ENCODE measurements at places on chromosomes 6 and 20. TPM values are rescaled to one million over a fixed set of nuclear protein-coding genes. Genes with fewer than 3 reads are reported as not detected.
A peak's percentile ranks its signal among the peaks of the same experiment; 100 is the strongest.

DNA sequence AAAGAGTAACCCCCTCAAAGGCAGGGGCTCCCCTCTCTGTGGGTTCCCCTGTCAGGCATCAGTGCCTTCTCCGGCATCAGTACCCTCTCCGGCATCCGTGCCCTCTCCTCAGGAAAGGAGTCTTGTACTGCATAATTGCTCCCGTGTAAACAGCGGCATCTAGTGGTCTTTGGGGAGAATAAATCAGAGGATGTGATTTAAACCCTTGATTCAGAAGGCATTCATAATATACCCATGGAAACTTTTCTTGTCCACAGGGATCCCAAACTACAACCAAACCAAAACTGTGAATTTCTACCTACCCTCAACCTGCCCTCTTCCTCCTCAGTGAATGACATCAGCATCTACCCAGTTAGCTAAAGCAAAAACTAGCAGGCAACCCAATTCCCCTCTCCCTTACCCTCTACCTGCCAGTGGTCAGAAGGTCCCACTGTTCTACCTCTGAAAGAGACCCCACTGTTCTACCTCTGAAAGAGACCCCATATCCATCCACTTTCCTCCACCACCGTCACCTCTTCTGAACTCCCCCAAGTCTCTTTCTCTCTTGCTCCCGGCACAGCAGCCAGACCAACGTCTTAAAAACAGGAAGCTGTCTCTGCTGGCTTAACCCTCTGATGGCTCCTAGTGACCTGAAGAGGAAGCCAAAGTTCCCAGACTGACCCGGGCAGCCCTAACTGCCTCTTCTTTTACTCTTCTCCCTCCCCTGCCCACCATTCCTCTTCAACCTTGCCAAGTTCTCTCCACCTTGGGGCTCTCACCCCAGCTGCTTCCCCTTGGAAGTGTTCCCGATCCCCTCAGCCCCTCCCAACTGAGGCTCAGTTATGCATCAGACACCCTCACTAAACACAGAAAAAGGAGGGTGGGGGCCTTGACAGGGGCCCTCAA, 27.2 kb downstream of the UBE2V1 start:
- DNase-seq: peak; percentile 81

DNA sequence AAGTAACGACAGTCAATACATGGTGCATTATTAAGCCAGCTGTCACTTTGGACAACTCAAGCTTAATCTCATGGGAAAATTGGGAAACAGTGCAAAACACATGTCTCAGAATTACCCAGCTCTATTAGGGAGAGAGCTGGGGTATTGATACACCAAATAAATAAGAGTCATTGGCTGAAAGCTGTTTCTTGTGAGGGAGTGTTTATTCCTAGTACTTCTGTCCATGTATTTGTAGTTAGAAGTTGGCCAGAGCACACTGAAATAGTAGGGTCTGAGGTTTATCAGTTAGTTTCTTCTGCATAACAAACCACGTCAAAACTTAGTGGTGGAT, 192.0 kb upstream of the RALGAPA2 start:
- no peak for DNase-seq

DNA sequence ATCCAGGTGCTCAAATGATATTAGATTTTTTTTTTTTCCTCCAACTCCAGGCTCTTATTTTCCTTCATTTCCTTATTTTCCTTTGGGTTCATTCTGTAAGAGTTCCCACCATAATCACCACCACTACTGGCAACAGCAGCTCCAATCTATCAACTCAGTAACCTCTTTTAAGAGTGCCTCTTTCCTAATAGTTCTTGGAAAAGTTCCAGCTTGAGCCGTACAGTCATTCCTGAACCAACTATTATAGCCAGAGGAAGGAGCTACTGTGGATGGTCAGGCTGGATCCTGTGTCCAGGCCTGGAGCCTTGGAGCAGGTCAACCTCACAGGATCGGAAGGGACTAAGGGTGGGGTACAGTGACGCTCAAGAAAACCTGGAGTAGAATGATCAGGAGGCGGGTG, 4.2 kb upstream of the ANGPT4 start:
- no peak for DNase-seq

MYLK2 gene
- total RNA-seq: 0.26 TPM

- DNase-seq: no peak
Observed at GRCh38 chr6:32886681-32887383, 32.8 kb downstream of the PSMB9 start.

DNA sequence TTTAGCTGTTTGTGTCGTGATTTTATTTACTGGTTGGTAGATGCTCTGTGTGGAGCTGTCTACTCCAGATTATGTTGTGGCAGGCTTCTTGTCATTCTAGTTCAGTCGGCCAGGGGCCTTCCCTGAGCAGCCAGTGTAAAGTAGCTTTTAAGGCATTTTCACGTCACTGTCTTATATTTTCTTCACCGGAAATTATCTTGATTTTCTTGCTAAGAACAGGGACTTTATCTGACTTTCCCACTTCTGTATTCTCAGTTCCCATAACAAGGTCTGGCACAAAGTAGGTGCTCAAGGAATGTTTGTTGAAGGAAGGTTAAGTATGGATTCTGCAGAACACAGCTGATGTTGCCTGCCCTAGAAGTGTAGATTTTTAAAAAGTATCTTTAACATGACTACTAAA, 868 bp downstream of the LTV1 start:
- DNase-seq: peak; percentile 74

DNA sequence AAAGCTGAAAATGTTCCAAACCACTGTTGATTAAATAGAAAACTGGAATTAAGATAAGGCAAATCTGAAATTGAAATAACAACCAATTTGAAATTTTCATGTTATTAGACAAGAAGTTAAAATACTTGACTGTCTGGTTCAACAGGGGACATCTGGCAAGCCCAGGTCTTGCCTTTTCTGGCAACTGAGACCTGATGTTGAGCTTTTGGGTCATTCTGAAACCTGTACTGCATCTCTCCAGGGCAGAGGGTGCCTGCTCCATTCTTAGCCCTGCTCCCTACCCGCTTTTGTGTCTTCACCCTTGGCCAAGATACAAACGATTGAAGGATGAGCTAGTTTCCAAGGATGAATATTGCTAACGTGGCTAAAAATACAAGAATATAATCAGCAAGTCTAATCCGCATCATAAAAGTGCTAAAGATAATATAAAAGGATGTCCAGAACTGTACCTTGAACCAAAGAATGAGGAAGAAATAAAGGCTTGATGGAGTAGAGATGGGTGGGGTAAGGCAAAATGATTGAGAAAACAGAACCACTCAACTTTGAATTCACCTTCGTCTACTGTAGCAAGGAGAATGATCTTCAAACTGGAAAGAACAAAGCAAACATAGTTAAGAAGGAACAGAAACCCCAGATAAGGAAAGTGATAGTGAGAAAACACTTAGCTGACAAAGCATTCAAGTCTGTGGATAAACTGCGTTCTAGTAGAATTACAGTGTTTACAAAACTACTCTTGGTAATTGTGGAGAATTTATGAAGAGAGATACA, 109.8 kb upstream of the MAN1A1 start:
- DNase-seq: no peak

DNA sequence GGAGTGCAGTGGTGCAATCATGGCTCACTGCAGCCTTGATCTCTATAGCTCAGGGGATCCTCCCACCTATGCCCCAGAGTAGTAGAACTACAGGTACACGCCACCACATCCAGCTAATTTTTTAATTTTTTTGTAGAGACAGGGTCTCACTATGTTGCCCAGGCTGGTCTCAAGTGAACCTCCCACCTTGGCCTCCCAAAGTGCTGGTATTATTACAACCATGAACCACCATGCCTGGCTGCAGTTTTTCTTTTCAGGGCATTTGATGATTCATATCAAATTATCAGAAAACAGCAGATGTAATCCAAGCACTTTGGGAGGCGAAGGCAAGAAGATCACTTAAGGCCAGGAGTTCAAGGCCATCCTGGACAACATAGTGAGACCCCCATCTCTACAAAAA, 88.4 kb upstream of the JARID2 start:
- no peak for DNase-seq

HLA-DRB5 gene
- 5.1 TPM for total RNA-seq

GRCh38 chr6:89372506-89372901, 20.0 kb upstream of the UBE2J1 start:
- peak; percentile 81 for DNase-seq

ASIP gene
- not detected for total RNA-seq

- DNase-seq: no peak
Observed at GRCh38 chr6:52152711-52153160, 33.4 kb upstream of the IL17A start.

DNA sequence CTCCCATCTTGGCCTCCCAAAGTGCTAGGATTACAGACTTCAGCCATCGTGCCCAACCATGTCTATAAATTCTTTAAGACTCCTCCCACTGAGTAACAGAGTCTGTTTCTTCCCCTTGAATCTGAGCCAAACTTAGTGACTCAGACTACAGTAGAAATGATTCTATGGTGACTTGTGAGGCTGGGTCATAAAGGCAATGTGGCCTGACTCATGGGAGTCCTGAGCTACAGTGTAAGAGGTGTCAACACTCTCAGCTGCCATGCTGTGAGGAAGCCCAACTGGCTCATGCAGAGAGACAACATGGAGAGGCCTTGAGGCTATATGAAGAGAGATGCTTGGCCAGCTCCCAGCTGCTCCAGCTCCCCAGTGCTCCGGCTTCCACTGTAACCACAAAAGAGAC, 5.2 kb upstream of the NRSN2 start:
- DNase-seq: no peak

- DNase-seq: no peak
Observed at GRCh38 chr6:108039681-108040080, 34.9 kb downstream of the OSTM1 start.

DNA sequence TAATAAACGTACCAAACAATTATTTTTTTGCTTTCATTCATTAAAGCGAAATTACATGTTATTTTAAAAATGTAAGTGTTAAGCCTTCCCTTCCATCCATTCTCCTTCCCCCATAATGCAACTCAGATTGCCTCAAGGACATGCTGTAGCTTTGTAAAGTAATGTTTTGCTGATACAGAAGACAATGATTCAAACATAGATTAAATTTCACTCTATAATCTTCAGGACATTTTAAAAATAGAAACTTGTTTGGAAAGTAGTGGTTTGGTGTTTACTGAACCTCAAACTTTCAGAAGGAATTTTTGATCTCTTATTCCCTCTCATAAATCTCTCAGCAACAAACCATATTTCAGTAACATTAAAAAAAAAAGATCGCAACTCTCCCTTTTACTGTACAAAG, 350.9 kb upstream of the HSF2 start:
- DNase-seq: no peak

GRCh38 chr6:74366634-74367033, 670.6 kb downstream of the CD109 start:
- no peak for DNase-seq

DNA sequence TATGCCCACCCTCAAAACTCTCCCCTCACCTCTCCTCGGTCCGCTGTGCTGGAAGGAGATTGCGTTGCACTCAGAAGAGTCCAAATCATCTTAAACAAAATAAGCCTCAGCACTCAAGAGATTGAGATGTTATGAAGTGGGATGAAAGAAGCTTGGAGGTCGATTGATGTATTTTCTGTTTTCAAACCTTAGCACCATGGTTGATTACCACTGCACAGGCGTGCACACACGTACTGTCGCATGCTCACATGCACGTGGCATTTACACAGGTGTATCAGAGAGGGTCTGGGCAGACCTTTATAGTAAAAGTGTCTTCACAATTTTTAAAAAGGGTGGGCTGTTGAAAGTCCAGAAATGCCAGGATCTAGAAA, 612 bp upstream of the AGPAT4 start:
- DNase-seq: no peak

CCR6 gene
- total RNA-seq: not detected

GRCh38 chr6:41531591-41532582, 14.3 kb upstream of the FOXP4 start:
- DNase-seq: peak; percentile 87

DNA sequence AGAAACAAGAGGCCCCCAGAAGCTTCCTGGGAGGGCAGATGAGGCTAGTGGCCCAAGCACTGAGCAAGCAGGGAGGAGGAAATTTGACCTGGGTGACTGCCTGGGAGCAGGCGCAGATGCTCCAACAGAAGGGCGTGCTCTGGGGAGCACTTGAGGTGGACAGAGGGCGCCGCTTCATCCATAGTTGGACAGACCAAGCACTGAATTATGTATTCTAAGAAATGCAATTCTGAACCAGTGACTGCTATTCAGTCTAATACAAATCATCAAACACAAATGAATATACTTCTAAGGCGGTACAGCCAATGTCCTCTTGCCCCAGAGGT, 28.7 kb upstream of the IRF4 start:
- DNase-seq: no peak

RIPOR2 gene
- 26.5 TPM for total RNA-seq

- no peak for DNase-seq
Observed at GRCh38 chr6:105320271-105320670, 82.6 kb downstream of the PREP start.

GRCh38 chr20:46031701-46032254, 2.8 kb downstream of the SLC12A5 start:
- DNase-seq: no peak

CLDN20 gene
- 0.21 TPM for total RNA-seq

MMS22L gene
- total RNA-seq: 54.8 TPM

DNA sequence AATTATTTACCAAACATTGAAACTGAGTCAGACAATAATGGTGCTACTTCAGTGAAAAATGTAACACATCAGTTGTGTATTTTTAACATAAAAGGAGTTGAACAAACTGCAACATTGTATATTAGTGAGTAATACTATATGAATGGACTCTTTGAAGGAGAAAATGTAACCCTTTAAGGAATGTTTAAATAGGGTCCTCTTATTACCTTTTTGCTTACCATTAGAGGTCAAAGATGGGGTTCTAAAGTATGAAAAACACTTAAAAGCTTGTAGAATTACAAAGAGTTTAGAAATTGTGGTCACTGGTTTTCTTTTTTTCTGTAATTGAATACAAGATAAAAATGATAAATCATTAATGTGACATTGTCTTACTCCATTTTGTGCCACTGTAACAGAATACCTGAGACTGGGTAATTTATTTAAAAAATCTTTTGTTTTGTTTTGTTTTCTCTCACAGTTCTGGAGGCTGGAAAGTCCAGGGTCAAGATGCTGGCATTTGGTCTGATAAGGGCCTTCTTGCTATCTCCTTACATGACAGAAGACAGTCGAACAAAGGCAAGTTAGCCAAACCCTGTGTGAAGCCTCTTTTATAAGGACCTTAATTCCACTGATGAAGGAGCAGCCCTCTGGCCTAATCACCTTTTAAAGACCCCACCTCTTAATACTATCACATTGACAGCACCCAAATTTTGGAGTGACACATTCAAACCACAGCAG, 43.2 kb downstream of the SESN1 start:
- DNase-seq: no peak

TPBG gene
- not detected for total RNA-seq

GABRR2 gene
- total RNA-seq: 1.0 TPM

CLPSL2 gene
- total RNA-seq: not detected

DNA sequence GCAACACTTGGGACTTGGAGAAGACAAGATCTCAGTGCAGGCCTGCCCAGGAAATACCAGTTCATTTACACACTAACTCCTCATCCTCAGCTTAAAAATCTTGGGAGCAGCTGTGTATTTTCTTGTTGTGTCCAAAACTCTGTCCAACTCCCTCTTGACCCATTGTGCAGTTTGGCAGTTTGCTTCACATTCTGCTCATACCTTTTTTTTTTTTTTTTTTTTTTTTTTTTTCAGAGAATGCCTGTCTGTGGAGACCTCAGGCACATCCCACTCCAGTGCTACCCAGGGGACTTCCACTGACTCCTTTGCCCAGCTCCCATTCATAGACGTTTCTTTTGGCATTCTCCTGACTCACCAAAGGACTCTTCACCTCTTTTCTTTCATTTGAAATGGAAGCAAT, 265.8 kb upstream of the TCF21 start:
- no peak for DNase-seq
